Stimulated activated CD8-positive, alpha-beta memory T cell treated with anti-CD3 and anti-CD28 coated beads, Interleukin-15, amount 100 ng/mL, for 48 hours (primary cell): ENCODE measurements at places on chromosomes 1 and 21.
A peak's percentile ranks its signal among the peaks of the same experiment; 100 is the strongest.

DNA sequence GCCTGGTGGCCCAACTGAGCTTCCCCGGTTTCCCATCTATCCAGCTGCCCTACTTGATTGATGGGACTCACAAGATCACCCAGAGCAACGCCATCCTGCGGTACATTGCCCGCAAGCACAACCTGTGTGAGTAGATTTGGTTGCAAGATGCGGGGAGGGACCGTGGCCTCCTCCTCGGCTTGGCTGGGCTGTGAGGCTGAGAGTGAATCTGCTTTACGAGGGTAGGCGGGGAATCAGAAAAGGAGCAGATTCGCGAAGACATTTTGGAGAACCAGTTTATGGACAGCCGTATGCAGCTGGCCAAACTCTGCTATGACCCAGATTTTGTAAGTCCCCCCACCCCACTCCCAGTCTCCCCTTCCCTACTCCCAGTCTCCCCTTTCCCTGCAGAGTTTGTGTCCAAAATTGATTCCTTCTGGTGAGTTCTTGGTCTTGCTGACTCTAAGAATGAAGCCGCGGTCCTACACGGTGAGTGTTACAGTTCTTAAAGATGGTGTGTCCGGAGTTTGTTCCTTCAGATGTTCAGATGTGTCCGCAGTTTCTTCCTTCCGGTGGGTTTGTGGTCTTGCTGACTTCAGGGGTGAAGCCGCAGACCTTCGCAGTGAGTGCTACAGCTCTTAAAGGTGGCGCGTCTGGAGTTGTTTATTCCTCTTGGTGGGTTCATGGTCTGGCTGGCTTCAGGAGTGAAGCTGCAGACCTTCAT, 1.5 kb downstream of the GSTM2 start:
- DNase-seq: no peak

GRCh38 chr1:53075761-53076163, 13.7 kb downstream of the PODN start:
- DNase-seq: no peak

DNA sequence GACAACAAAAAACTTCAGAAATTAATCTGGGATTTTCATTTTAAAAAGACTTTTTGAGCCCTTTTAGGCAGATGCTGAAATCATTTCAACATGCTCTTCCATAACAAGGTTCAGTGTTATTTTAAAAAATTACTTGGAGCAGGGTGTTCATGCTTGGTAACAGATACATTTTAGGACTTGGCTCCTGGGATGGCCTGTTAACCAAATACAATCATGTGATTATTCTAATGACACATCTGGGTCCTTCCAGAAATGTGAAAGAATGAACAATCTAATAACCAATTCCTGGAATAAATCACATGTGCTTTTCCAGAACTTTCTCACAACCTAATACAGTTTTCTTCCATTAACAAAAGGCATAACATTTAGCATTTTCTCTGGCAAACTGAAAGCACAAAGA, 379.8 kb upstream of the RUNX1 start:
- DNase-seq: no peak

DNA sequence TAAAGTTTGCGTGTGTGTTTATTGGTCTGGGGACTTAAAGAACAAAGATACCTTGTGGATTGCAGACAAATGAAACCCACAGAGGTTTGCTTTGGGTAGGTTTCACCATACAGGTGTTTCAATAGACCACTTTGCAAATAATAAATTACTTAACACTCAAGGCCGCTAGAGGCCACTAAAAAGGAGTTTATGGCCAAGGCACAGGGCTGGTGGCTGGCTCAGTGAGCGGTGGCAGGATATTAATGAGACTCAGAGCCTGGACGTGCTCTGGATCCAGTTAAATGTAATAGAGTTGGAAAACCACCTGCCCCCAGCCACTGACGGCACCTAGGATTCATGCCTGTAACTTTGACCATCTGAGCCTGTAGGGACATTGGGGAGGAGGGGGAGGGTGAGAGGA, 44.5 kb downstream of the LRRC38 start:
- DNase-seq: no peak

DNA sequence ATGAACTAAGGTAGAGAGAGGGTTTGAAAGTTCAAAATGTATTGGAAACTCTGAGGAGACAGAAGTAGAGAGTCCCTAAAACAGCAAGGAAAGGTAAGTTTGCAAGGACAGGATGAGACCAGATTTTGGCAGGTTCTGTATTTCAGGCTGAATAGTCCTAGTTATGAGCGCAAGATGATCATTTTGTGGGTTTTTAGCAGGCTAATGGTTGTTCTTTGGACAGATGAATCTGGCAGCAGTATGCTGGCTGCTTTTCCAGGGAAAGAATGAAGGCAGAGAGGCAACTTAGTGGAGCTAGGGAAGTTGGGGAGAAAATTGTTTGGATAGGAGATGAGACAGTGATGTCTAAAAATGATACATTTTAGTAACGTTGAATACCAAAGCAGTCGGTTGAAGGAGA, 243.5 kb upstream of the NRIP1 start:
- DNase-seq: no peak

GRCh38 chr21:31354604-31355443, 10.8 kb upstream of the TIAM1 start:
- DNase-seq: peak; percentile 72

GRCh38 chr1:219518168-219518906, 94.6 kb downstream of the ZC3H11B start:
- DNase-seq: no peak

DNA sequence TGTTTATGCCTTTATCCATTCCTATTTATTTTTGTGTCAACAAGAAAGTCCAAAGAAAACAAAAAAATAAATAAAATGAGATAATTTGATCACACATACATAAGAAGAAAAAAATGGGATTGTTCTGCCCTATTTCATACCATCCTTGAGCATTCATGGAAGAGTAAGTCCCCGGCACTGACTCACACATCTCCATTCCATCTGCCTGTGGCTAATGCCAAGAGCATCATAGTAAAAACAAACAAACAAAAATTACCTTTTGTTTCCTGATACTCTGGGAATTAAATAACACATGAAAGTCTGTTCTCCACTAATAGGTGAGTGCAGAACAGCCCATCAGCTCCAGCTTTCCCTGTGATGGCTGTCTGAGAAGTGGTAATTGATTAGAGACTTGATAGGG, 48.1 kb upstream of the BACE2 start:
- no peak for DNase-seq

- no peak for DNase-seq
These were observed 39.8 kb upstream of the SYNC start for GRCh38 chr1:32742199-32742947.

- DNase-seq: no peak
These were observed 749 bp downstream of the SDCCAG8 start for GRCh38 chr1:243256590-243256989.

GRCh38 chr1:159799446-159799985, 2.6 kb upstream of the FCRL6 start:
- no peak for DNase-seq

DNA sequence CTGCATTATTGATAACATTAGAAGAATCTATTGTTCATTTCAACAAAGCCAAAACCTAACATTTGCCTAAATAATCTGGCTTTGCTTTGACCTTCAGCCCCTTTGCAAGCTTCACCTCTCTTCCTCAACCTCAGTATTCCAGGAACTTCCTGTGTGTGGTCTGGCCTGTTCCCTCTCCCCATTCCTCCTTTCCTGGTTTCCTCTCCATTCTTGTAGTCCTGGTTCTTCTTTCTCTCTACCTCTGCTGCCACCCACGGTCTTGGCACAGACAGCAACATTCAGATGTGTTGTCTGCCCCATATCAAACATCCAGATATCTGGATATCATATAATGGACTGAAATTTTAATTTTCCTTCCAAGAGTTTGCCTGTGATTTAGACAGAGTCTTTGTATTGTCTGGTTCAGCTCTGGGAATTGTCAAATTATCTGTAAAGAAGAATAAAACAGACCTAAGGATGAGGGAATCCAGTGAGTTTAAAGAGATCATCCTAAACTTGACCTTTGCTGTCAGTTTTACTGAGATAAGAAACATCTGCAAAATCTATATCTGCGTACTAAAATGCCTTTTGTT, 148.1 kb upstream of the KCTD3 start:
- DNase-seq: no peak

- no peak for DNase-seq
These were observed 32.9 kb downstream of the RASAL2 start for GRCh38 chr1:178126741-178127185.

GRCh38 chr1:44636688-44637598, 37.3 kb downstream of the TMEM53 start:
- no peak for DNase-seq

GRCh38 chr1:95221306-95221705, 12.7 kb upstream of the RWDD3 start:
- DNase-seq: no peak

- DNase-seq: no peak
These were observed 3.1 kb upstream of the PLA2G2E start for GRCh38 chr1:19926296-19927129.

DNA sequence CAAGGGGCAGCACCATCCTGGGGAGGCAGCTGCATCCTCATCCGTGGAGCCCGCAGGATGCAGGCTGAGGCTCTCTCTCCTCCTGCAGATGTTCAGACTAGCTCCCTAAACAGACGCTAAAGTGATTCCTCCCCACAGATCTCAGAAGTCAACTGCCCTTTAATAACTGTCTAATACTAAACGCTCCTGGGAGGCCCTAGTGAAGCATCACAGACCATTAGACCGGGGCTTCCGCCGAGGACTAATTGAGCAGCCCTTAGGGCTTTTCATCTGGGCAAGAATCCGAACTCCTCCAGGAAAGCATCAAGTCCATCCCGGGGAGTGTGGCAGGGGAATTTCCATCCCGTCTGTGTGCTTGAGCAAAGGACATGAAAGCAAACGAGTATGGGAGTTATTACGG, 40.4 kb downstream of the PRDM16 start:
- no peak for DNase-seq

GRCh38 chr1:7384679-7385078, 386.4 kb upstream of the VAMP3 start:
- DNase-seq: no peak

- no peak for DNase-seq
These were observed 492.8 kb downstream of the CAMTA1 start for GRCh38 chr1:7278045-7278444.

GRCh38 chr1:28197682-28198415, 21.4 kb upstream of the PTAFR start:
- no peak for DNase-seq

DNA sequence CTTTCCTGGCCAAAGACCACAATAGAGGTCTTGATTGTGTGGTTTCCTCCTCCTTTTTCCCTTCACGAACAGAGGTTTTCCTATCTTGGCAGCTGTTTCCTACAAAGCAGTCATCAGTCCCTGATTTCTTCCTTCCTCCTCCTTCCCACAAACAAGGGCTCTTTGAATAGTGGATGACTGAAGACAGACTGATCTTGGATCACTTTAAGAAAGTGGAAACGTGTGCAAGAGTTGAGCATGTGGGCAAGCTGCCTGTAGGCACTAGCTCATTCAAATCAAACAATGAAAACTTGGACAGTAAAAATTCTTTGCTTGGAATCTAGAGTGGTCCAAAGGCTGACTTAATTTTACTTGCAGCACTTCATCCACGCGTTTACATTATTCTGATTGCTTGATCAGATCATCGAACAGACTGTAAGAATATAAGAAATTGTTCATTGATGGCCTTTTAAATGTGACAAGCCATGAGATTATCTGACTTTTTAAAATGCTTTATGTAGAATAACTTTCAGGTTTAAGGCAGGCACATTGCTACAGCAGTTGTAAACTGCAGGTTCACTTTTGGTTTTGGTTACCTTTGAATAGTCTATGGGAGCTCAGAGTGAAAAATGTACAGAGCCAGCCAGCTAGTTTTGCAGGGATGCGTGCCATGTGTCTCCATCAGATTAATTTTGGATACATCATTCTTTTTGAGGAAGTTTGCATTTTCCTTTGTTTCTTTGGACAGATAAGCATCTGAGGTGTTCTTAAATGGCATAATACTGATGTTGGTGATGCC, 34.4 kb downstream of the ADGRL2 start:
- DNase-seq: no peak
